Activated naive CD4-positive, alpha-beta T cell treated with anti-CD3 and anti-CD28 coated beads, Interleukin-2, amount 50 U/mL, for 72 hours (primary cell): ENCODE measurements at places on chromosomes 2 and 18.

- DNase-seq: no peak
Observed at GRCh38 chr2:217800433-217801114, 202.2 kb downstream of the TNS1 start.

GRCh38 chr2:12291303-12291702, 425.4 kb upstream of the TRIB2 start:
- DNase-seq: no peak

DNA sequence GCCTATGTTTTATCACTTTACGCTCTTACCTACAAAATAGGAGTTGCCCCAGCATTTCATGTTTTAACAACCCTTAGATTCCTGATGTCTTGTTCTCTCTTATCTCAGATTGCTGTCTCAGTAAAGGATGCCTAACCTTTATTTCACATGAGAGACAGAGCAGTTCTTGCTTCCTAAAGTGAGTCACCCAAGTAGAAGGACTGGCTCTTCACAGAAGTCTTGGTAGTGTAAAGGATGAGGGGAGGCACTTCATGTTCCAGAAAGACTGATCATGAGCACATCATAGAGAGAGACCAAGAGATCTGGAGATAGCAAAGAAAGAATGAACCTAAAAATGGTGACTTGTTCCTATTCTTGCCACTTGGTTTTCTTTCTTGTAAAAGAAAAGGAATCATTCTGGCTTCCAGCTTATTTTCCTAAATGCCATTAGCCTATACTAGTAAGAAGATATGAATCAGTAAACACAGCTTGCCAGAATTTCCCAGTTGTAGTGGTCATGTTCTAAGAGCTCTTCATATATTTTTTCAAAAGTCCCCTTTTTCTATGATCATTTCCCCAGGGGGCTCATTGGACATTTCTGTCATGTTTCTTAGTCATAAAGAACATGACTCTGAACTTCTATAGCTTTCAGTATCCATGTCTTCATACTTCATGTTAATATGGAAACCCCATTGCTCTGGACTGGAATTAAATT, 54.9 kb downstream of the MAPRE2 start:
- DNase-seq: no peak

- no peak for DNase-seq
Observed at GRCh38 chr2:21097331-21097730, 26.4 kb upstream of the TDRD15 start.

DNA sequence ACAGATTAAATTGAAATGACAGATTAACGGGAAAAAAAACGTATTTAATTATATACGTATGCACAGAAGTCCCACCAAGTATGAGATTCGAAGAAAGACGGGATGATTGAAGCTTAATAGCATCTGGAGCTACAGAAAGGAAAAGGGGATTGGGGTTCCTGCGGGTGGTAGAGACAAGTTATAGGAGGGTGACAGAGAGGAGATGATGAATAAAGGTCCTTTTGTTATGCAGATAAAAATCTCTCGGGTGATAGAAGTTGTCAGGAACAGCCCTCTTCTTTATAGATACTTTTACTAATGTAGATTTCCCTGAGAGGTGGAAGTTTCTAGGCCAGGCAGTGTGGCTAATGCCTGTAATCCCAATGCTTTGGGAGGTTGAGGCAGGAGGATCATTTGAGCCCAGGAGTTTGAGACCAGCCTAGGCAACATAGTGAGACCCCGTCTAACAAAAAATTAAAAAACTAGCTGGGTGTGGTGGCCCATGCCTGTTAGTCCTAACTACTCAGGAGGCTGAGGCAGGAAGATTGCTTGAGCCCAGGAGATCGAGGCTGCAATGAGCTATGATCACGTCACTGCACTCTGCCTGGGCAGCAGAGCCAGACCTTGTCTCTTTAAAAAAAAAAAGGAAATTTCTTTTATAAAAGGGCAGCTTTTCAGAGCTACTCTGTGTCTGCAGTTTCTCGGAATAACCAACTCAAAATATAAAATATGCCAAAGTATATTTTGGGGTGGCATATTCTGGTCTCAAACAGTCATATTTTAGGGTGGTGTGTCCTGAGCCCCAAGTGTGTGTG, 113.0 kb downstream of the STPG4 start:
- no peak for DNase-seq

DNA sequence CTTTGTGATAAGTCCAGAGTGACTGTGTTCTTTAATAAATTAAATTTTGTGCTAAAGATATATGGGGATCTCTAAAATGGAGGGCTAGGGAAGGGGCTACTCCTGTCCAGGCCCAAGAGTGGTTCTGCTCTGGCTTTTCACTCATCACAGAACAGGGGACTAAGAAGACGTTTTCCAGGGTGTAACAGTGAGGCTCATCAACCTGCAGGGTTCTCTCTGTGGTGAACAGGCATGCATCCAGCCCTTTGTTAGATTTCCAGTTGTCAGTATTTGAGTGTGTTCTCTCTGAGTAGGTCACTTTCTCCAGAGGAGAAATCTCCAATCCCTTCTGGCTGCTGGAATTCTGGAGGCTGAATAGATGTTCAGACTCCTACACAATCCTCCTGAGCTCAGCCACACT, 408.9 kb downstream of the PLCL1 start:
- no peak for DNase-seq

DNA sequence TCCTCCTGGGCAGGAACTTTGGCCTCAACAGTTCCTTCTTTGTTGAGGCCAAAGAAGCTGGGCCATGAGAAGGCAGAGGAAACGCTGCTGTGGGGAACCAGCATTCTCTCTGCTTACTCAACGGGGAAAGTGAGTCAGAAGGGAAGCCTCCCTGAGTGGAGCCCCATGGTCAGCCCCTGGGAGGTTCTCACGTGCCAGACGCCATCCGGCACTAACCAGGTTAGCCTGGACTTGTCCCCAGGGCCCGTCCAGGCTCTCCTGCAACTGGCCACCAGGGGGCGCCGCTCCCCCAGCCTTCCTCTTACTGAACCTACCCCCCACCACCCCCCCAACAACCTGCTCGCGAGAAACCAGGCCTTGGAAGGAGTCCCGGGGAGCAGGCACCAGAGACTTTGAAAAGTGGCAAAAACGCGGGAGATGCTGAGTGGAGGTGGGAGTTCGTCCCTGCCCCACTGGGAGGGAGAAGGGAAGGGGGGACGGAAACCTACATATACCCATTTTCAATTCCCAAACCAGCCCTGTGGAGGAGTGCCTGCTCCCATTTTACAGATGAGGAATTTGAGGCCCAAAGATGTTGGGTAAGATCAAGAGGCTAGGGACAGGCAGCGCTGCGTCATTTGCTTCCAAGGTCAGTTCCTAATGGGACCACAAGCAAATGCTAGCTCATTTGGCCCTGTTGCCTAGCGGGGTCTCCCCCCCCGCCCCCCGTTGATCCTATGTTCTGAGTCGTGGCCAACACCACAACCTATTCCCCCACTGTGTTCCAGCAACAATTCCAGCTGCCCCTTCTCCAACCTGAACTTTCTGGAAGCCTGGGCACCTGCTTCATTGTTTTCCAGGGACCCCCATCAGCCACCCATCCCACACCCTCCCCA, 20.0 kb downstream of the TEX44 start:
- peak; percentile 97 for DNase-seq

DNA sequence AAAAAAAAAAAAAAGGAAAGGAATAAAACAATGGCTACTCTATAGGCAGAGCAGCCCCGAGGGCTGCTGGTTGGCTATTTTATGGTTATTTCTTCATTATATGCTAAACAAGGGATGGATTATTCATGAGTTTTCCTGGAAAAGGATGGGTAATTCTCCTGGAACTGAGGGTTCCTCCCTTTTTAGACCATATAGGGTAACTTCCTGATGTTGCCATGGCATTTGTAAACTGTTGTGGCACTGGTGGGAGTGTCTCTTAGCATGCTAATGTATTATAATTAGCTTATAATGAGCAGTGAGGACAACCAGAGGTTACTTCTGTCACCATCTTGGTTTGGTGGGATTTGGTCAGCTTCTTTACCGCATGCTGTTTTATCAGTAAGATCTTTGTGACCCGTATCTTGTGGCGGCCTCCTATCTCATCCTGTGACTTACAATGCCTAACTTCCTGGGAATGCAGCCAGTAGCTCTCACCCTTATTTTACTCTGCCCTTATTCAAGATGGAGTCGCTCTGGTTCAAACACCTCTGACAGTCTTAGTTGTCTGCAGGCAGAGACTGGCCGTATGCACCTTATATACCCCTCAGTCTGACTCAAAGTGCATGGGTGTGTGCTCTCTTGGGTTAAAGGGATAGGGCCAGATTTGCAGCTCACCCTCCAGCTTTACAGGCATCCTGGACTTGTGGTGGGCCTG, 57.7 kb downstream of the HAUS1 start:
- DNase-seq: no peak

GRCh38 chr2:68371138-68371537, 6.1 kb downstream of the PLEK start:
- no peak for DNase-seq

DNA sequence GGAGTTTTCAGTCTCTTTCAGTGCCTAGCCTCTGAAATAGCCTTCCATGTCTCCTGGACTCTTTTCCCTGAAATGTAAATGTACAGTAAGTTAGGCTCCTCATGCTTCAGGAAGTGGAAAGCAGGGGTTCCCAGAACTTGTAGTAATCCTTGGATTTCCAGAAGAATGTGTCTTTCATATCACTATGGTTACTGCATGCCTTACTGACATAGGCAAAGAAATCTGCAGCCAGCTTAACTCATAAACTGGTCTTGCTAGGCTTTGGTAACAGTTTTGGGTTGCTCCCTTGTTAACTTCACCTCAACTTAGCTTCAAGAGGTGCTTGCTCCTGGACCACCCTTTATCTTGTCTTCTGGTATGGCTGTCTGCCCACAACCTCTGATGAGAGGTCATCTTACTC, 686.8 kb upstream of the DDX18 start:
- no peak for DNase-seq

DNA sequence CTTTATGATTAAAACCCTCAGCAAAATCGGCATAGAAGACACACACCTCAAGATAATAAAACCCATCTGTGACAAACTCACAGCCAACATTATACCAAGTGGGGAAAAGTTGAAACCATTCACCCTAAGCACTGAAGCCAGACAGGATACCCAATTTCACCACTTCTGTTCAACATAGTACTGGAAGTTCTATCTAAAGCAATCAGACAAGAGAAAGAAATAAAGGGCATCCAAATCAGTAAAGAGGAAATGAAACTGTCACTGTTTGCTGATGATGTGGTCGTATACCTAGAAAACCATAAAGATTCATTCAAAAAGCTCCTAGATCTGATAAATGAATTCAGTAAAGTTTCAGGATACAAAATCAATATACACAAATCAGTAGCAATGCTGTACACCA, 16.4 kb upstream of the RPRD1A start:
- no peak for DNase-seq

- no peak for DNase-seq
Observed at GRCh38 chr2:102081606-102082005, 60.9 kb upstream of the IL1R1 start.

DNA sequence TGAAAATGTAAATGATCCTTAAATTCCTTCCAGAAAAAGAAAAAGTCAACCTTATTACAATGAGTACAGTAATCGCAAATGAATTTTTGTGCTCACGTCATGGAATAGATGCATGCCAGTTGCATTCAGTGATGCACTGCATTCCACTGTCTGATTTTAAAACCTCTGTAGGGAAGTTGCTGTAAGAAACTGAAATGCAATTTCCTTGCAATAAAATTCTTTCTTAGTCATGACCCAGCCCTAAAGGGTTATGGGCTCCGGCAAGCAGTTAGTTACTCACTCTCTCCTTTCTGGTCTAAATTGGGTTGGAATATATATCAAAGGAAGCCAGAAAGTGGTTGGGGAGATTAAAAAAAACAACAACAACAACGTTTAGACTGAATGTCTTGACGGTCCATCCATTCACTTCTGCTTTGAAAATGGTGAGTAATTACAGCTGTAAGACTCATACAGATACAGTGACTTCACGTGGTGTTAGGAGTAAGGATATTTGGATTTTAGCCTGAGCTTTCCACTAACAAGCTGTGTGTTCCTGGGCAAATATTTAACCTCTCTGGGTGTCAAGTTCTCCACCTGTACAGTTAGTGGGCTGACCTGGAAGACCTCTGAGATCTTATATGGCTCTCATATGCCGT, 8.6 kb upstream of the RND3 start:
- no peak for DNase-seq

DNA sequence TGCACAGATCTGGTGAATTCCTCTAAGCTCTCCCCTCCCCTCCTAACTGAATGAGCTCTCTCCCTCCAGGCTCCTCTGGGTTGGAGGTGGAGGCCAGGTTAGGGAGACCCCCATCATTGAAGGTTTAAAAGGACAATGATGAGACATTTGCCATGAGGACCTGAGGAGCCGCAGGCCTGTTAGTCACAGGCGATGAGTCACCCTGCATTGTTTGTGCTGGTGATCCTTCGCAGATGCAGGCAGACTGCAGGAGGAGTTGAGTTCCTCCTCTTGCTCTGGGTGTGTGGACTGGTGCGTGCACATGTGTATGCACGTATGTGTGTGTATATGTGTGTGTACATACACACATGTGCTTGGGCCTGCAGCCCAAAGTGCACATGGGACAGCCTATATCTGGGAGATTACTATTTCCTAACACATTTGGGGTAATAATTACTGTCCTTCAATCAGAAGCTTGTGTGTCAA, 42.0 kb downstream of the MCFD2 start:
- peak; percentile 25 for DNase-seq

- DNase-seq: no peak
Observed at GRCh38 chr2:197464175-197464574, 10.8 kb downstream of the COQ10B start.

DNA sequence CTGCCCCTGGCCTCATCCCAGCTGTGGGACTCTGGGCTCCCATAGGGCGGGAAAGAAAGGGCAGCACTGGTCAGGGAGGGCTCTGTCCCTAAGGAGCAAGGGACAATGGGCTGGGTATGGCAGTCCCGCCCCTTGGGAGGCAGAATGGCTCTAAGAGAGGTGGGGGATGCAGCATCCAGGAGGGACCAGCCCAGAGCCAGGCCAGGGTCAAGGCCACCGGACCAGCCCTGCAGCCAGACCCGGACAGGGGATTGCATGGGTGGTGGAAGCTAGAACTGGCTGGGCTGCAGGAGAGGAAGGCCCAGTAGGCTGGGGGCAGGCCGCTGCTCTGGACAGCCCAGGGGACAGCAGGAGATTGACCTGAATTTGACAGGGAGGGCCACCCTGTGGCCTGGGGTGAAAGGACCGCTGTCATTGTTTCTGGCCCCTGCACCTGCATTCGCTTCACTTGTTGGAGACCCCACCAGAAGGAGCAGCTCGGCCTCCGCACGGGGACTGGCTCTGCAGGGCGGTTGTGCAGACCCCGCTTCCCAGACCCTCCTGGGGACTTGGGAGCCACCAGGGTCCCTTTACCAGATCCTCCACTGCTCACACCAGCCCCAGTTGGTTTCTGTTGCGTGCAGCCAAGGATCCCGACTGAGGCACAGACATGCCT, 14.6 kb downstream of the RAMP1 start:
- no peak for DNase-seq
